Cortex of kidney (tissue), 1 donor: ENCODE measurements at places on chromosomes 3 and 15.

DNA sequence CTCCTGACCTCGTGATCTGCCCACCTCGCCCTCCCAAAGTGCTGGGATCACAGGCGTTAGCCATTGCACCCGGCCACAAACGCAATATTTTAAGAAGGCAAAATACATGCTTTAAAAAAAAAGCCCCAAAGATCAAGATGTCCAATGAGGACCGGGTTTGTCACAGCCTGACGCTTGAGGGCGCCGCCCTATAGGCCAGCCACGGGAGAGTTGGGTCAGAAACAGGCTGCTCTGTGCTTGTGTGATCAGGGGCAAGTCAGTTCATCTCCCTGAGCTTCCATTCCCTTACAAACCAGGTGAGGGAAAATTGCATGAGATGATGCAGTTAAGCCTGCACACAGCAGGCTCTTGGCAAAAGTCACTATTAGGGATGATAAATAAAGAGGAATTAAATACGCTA, 23.9 kb downstream of the FAM174B start:
- DNase-seq: no peak

GRCh38 chr3:150110097-150110496, 139.4 kb upstream of the PFN2 start:
- no peak for DNase-seq

DNA sequence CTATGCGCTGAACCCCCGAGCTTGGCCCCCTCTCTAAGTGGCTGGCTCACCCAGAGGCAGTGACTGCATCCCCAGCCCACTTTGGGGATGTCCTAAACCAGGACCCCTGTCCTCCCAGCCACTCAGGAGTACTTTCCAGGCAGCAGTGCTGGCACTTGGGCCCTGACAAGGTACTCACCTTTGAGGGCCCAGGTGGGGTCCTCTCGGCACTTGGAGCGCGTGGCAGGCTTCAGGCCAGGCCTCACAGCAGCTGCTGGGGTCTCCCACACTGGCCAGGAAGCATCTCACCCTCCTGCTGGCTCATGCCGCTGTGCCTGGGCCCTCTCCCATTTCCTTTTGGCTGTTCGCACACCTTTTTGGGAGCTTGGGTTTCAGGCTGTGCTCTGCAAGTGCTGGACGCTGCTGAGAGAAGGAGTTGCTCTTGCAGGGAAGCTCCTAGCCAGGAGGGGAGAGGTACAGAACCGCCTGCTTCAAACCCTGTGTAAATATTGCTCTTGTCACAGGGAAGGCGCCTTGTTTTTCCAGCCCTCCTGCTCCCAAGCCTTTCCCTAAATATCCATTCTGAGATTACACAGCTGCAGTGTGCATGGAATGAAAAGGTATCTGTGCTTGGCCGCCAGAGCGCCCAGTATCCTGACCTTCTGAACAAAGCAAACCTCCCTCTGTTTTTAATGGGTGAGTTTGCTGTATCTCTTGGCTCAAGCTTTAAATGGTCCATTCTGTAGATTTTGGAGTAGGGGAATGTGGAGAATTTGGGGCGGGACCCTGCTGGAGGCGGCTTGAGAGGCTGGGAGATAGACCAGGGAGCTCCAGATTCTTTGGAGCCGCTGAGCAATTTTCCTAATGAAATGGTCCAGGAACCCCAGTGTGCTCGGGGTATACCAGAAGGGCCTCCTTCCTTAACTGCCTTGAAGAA, 45.6 kb downstream of the DNASE1L3 start:
- DNase-seq: no peak

- no peak for DNase-seq
Measured at GRCh38 chr3:109131276-109131675, 5.2 kb upstream of the C3orf85 start.

GRCh38 chr15:66131831-66132230, 121.7 kb downstream of the MEGF11 start:
- DNase-seq: no peak

GRCh38 chr15:74845208-74845568, 2.2 kb upstream of the ULK3 start:
- no peak for DNase-seq

- no peak for DNase-seq
Measured at GRCh38 chr3:9056581-9056980, 93.3 kb upstream of the RAD18 start.
